ENCODE measurements at places on chromosomes 5 and 9.

GRCh38 chr9:6268826-6269397 lies 53.3 kb downstream of the IL33 start:
- DNase-seq: no peak

DNA sequence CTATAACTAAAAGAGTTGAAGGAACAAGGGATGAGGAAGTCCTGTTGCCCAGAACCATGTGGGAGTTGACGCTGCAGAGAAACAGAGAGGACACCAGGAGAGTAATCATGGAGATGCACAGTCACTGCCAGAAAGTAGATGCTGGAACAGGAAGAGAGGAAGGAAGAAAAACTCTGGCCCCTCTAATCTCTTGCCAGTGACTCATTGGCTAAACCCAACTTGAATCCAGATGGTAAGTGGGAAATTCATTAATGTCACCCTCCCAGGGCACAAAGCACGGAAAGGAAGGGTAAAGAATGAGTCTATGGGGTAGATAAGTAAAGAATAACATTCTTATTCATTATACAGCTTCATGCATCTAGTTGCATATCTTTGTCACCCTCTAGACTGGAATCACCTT lies 631.9 kb downstream of the PRELID2 start:
- DNase-seq: no peak

DNA sequence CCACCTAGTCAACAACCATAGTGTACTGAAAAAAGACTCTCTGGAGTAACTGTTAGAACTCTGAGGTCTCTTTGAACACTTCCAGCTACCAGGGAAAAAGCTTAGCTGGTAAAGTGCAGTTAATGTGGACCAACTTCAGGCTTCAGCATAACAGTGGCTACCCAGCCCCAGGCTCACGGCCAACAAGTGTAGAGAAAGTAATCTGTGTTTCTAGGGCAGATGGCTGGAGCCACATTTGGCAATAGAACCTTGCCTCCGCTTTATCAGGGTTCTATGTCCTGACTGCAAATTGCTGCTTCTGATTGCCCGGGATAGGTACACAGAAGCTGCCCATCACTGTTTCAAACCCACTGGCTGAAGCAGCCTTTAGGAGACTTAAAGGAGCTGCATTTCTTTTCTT lies 76.0 kb upstream of the SIMC1 start:
- DNase-seq: no peak

- no peak for DNase-seq
These were observed 164.9 kb upstream of the IRX1 start for GRCh38 chr5:3430691-3431090.

- no peak for DNase-seq
These were observed 174.7 kb downstream of the HMHB1 start for GRCh38 chr5:143986516-143987212.

GRCh38 chr5:109767997-109768396 lies 78.3 kb downstream of the MAN2A1 start:
- no peak for DNase-seq

DNA sequence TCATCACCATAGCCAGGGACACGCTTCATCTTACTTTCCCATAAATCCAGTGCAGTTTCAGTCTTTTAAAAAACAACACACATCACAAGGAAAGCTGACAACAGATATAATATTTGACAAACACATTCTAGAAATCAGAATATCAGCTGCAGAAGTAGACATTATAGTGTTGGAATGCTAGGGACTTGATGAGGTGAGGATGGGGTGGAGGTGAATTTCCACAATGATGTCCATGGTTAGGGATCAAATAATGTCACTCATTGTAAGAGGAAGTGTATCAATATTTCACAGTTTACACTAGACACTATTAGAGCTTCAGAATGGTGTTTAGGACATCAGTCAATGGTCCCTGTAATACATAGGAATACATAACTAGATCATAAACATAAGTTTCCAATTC lies 7.0 kb downstream of the FST start:
- DNase-seq: no peak

- no peak for DNase-seq
These were observed 79.2 kb downstream of the BOD1 start for GRCh38 chr5:173537228-173537627.

GRCh38 chr5:160009591-160009989 lies 651 bp downstream of the TTC1 start:
- no peak for DNase-seq

Data from stimulated activated CD4-positive, alpha-beta T cell treated with anti-CD3 and anti-CD28 coated beads, Interleukin-15, amount 100 ng/mL, for 48 hours (primary cell).